CD4-positive, alpha-beta T cell (primary cell): ENCODE measurements at places on chromosomes 4 and X.

DNA sequence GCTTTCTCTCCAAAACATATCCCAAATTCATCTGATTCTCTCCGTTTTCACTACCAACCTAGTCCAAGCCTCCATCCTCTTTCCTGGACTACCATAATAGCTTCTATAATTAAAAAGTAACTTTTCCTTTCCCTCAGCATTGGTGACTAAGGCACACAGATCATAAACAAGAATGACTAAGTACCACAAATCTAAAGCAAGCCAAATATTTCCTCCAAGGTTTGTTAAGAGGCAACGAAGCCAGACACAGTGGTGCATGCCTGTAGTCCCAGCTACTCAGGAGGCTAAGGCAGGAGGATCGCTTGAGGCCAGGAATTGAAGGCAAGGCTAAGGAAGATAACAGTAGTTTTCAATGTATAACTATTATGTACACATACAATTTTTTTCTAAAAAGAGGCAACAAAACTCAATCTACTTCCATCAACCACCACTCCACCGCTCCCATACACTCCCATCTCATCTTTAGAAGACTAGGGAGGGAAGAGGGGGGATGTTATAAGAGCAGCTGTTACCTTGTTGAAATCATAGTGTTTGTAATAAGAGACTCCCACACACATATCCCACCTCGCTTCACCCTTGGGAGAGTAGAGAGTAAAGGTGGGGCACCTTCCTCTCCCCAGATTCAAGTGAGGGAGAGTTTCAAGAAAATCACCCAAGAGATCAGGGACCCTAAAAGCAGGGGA lies 4.2 kb upstream of the JCHAIN start:
- DNase-seq: no peak

- DNase-seq: no peak
These were observed 37.7 kb downstream of the BCLAF3 start for GRCh38 chrX:19953145-19953544.

DNA sequence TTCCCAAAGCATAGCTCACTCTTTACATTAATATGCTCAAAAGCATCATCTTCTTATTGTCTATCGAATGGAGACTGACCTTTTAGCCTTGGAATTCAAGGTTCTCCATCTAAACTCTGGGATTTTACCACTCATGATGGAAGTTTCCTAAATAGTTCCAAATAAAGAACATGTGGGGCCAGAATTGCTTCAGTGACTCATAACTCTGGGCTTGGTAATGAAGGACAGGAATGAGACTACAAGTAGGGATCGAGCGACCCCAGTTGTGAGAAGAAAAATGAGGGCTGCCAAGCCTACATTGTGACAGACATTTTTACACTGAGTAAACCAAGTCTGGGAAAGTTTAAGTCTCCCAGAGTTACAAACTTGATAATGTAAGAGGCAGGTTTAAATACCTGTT lies 269.9 kb downstream of the CBLL2 start:
- no peak for DNase-seq

GRCh38 chrX:8305350-8305749 lies 134.3 kb upstream of the VCX2 start:
- DNase-seq: no peak

DNA sequence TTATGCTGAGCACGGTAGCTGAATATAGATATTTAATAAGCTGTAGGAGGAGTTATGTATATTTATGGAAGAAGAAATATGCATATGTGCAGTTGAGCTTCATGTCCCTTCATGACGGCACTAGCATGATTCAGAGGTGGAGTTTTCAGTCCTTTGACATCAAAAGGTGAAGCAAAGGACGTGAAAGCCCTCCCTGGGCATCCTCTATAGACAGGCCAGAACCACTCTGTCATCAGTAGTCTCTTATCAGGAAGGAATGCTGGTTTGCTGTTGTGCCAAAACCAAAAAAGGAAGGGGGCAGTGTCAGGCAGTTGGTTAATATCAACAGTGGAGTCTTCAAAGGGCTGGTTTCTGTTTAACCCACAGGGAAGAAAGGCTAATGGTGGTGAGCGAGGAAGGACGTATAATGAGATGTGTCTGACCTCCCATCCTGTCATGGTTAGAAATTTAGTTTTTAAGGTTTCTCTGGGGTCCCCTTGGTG lies 23.5 kb upstream of the IL2 start:
- no peak for DNase-seq

GRCh38 chr4:62952366-62952765 lies 1456.9 kb downstream of the TECRL start:
- DNase-seq: no peak

DNA sequence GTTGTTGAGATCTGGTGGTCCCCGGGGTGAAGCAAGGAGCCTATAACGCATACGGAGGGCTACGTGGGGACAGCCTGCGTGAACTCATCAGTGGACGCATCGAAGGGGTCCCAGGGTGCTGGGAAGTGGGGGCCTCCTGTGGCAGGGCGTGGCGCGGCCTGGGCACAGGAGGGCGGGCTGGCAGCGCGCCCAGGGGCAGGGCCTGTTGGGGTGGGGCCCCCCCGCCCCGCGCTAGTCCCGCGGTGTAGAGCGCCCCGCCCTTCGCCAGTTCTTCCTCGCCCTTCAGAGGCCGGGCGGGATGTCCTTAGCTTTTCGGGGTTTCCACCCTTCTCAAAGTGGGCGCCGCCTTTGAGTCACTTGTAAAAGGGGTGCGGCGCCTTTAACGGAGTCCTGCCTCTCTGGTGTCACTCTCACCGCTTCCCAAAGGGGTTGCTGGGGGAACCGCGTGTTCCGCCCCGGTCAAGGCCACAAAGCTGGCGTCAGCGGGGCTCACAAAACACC lies 632 bp downstream of the PLP2 start:
- DNase-seq: peak; percentile 69

GRCh38 chrX:136646602-136647239 lies 1.2 kb upstream of the CD40LG start:
- DNase-seq: no peak

DNA sequence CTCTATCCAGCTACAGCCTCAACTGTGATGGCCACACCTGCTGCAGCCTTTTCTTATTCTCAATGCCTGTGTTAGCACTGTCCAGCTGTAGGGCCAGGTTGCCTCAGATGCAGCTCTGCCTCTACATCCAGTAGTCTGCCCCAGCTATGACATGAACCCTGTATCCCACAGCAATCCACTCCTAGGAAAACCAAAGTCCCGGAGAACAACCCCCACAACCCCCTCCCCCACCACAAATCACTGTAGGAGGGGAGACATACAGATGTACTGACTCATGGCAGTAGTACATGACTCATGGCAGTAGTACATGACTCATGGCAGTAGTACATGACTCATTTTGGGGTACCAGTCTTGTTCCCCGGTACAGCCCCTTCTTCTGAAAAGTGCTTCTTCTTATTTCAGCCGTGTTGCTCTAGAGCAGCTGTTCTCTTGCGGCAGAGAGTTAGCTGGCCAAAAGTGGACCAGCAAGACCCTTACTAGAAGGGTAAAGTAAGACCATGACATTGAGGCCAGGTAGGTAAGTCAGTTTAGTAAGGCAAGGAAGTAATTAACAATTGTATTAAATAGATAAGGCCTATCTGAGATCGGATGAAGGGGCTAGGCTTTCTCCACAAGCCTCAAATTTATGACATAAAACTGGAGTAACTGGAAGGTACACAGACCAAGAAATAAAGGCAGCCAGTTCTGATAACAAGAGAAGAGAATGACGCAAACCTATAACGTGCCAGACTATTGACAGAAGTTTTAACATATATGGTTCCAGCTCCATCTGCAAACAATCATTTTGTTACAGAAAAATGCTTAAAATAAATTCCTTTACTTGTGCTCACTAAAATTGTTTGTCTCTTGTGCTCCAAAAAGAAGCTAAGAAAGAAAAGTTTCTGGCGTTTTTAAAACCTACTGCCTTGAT lies 221.4 kb downstream of the TACR3 start:
- DNase-seq: no peak

- DNase-seq: no peak
These were observed 263.6 kb downstream of the DCTD start for GRCh38 chr4:182653596-182653995.

- DNase-seq: no peak
These were observed 541 bp upstream of the FIP1L1 start for GRCh38 chr4:53376900-53377299.

DNA sequence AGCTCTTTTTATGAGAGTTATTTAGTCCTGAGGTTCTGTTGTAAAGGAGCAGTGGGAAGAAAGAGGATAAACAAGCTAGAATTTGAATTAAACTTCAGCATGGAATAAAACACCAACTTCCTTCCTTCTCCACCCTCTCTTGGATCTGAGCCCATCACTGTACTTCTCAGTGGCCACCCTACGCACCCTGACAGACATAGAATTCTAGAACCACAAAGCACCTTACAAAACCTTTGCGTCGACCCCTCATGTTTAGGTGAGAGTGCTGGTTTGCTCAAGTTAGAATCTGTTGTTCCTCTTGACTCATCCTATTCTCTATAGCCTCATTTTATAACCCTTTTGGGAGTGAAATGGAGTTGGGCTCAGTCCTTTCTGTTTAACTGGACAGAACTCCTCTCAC lies 84.6 kb upstream of the RPL34 start:
- no peak for DNase-seq

- no peak for DNase-seq
These were observed 29.3 kb upstream of the MYOZ2 start for GRCh38 chr4:119106036-119107000.

DNA sequence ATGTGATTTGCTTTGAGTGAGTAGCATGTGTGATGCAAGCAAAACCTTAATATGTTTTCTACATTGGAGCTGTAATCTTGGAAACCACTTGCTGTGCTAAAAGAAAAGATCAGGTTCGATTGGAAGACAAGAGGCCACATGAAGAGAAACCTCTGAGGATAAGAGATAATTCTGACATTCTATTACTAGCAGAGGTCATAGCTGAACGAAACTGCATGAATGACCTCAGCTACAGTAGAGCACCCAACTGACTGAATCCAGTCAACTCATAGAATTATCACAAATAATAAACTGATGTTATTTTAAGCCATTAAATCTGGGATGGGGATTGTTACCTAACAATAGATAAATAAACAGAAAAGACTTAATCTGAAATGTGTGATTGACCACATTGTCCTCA lies 147.1 kb downstream of the CAMK2D start:
- DNase-seq: no peak

GRCh38 chr4:168453146-168453545 lies 27.1 kb downstream of the DDX60L start:
- no peak for DNase-seq

GRCh38 chrX:119094819-119095218 lies 22.0 kb downstream of the CT47C1 start:
- DNase-seq: no peak

DNA sequence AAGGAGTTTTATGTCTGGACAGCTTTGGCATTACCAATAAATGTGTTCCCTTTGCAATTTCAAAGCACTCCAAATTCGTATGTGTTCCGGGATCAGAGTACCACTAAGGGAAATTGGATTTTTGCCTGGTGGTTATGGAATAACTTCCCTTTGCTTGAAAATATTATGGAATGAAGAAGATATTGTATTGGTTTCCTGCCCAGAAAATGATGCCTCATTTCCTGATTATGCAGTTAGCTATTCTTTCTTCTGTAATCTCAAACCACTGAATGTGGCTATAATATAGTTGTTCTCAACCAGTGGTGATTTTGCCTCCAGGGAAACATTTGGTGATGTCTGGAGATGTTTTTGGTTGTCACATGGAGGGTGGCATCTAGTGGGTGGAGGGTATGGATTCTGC lies 142.9 kb downstream of the PCDH7 start:
- DNase-seq: no peak

GRCh38 chr4:24643774-24644520 lies 59.6 kb upstream of the DHX15 start:
- no peak for DNase-seq

- DNase-seq: no peak
These were observed 18.6 kb downstream of the CEP135 start for GRCh38 chr4:55967376-55967775.

DNA sequence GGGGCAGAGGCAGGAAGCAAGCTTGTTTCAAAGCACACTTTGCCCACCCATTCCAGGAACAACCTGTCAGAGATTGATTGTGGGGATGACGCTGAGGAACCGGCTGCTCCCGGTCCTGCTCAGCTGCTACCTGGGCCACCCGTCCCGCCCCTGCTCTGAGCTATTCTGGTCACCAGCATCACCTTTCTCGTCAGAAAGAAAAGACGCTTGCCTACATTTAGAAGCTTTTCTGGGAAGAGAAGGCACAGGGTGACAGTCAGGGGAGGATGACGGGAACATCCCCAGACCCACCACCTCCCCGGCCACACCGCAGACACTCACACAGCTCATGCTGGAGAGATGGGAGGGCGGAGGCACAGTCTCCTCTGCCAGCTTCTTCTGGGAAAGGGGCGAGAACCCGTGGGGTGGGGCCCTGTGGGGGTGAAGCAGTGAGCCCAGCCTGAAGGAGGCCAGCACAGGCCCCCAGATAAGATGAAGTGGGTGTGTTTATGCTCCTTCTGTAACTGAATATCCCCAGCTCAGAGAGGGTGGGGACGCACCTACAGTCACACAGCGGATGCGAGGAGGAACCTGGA lies 81.8 kb downstream of the CPZ start:
- no peak for DNase-seq

GRCh38 chrX:1147611-1148515 lies 64.6 kb downstream of the CRLF2 start:
- no peak for DNase-seq

DNA sequence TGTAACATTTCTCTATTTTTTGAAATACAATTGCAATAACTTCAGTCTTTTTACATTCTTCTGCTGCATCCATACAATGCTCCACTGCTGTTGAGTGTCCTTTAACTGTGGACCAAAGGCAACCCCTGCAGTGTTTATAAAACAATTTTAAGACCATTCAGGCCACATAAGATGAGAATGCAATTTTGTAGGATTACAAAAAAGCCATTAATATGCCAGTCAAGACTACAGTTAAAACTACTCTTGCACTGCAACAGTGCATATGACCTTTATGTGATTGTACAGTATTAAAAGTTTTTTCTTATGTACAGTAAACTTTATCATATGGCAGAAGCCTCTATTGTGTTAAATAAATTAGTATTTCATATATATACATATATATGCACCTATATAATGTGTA lies 55.7 kb upstream of the ATOH1 start:
- DNase-seq: no peak

DNA sequence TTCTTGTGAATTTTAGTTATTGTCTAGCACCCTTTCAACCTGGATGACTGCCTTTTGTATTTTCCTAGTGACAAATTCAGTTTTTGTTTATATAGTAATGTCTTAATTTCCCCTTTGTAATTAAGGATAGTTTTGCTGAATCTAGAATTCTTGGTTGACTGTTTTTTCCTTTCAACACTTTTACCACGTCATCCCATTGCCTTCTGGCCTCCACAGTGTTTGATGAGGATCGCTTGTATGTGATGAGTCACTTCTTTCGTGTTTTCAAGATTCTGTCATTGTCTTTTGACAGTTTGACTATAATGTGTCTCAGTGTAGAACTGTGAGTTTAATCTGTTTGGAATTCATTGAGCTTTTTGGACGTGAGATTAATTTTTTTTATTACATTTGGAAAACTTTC lies 30.1 kb downstream of the KDM6A start:
- no peak for DNase-seq

GRCh38 chr4:62342346-62342745 lies 1142.2 kb downstream of the ADGRL3 start:
- DNase-seq: no peak
